ENCODE measurements at places on chromosomes 4 and X.

DNA sequence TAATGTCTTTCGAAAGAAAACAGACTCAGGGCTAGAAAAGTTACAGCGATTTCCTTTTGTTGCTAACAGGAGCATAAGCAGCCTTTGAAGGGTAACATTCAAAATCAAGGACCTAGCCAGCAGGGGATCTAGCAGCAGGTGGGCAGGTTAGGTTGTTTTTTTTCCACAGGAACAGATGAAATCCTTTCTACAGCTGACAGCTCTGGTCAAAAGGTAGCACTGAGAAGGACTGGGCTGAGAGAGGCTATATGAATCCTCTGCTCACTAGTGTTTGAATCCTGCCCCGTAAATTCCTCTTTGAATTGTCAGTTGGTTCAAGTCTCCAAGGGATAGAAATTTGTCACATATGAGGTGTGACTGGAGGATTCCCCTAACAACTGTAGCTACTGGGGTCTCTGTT lies 188.2 kb downstream of the SH2D1A start:
- no peak for DNase-seq

DNA sequence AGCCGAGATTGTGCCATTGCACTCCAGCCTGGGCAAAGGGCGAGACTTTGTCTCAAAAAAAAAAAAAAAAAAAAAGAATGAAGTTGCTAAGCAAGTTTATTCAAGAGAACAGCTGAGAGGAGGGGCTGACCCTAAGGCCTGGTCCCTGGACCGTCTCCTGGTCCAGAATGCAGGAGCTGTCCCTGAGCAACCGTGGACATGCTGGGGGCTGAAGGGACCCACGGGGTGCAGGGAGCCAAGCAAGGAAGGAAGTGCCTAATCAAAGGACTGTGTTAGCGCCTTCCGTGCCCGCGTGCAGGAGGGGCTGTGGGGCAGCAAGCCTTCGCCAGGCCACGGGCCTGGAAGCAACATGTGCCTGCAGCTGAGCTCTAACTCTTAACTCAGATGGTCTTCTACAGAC lies 39.1 kb upstream of the CDKN2AIP start:
- DNase-seq, result no peak

DNA sequence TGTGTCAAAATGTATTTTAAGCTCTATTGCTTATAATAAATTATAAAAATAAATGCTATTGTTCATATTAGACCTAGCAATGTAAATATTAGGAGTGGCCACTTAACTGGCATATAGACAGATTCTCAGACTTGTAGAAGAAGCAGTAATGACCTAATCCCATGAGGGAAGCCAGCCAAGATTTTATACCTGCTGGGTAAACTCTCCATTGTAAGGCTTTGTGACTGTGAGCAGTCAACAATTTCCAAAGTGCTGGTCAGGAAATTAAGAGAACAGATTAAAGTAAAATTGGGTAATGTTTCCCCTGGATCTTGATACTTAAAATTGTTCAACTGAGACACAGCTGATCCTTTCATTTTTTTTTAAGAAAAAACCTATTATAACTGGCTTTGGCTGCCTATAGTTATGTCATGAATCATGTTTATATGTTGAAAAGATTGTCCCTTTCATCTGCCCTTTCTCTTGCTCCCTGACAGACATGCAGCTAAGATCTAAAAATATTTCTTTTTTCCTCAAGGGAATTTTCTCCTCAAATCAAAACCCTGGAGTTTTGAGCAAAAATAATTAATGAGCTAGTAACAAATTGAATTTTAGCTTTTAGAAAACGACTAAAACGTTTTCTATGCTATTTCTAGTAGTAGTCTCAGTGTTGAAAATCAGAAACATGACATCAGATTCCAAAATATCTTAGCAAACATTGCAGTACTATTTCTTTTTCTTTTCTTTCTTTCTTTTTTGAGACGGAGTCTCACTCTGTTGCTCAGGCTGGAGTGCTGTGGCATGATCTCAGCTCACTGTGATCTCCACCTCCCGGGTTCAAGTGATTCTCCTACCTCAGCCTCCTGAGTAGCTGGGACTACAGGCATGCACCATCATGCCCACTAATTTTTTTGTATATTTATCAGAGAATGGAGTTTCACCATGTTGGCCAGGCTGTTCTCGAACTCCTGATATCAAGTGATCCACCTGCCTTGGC lies 77.9 kb downstream of the ADGRL3 start:
- DNase-seq, result no peak

DNA sequence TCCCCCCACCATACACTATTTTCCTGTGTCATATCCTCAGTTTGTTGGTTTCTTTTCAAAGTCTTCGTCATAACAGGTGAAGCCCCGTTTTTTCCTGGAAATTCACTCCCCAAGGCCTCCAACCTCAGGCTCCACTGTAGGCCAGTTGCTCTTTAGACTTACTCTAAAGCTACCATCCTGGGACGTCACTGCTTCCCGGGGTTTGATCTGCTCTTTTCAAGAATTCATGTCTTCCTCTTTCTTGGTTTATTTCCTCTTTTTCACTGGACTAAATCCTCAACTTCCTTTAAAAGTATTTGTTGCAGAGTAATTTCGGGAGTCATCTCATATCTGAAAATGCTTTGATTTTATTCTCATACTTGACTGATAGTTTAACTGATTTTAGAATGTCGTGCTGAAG lies 6.5 kb upstream of the SERTM2 start:
- no peak for DNase-seq

- DNase-seq, result no peak
These were observed 13.8 kb upstream of the ZNF674 start for GRCh38 chrX:46559062-46559461.

GRCh38 chrX:41580423-41581064 lies 108.2 kb upstream of the GPR34 start:
- DNase-seq, result no peak

Measured in GM12878 (cell line).